ENCODE measurements at places on chromosomes 2 and 18. TPM values are rescaled to one million over a fixed set of nuclear protein-coding genes. Genes with fewer than 3 reads are reported as not detected.

Gene TNFAIP6
- polyA plus RNA-seq: 1.7 TPM

Gene BMPR2
- 52.8 TPM for polyA plus RNA-seq

Gene SPP2
- polyA plus RNA-seq: not detected

Gene SYT4
- polyA plus RNA-seq: 0.34 TPM

Gene IL36B
- not detected for polyA plus RNA-seq

GRCh38 chr18:7572822-7573221 lies 5.7 kb downstream of the PTPRM start:
- DNase-seq: no peak

- no peak for DNase-seq
These were observed 61.0 kb downstream of the MBD2 start for GRCh38 chr18:54163453-54163852.

DNA sequence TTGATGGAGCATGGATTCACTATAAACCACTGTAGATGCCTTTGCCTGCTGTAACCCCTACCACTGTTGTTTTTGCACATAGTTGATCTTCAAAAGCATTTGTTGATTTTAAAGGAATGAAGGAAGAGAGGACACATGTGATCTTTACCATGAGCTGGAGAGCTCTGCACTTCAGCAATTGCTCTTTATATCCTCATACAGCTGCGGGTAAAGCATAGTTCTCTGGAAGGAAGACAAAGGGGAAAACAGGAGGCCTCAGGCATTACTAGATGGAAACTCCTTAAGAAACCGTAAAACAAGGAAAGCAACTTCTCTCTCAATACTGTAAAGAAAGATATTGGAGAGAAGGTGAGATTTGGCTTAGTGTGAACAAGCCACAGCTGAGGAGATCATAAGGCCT lies 60.6 kb downstream of the SCG2 start:
- DNase-seq: no peak

DNA sequence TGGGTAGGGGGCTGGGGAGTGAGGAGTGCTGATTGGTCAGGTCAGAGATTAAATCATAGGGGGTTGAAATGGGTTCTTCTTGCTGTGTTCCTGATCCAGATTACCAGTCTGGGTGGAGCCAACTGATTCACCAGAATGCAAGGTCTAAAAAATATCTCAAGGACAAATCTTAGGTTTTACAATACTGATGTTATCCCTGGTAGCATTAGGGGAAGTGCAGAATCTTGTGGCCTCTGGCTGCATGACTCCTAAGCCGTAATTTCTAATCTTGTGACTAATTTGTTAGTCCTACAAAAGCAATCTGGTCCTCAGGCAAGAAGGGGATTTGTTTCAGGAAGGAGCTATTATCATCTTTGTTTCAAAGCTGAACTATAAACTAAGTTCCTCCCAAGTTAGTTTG lies 289.2 kb upstream of the KYNU start:
- DNase-seq: no peak

GRCh38 chr18:13987956-13988355 lies 72.6 kb upstream of the MC2R start:
- no peak for DNase-seq

GRCh38 chr2:226030788-226031646 lies 631.5 kb downstream of the NYAP2 start:
- DNase-seq: peak; percentile 72

- DNase-seq: no peak
These were observed 391.7 kb upstream of the CYRIA start for GRCh38 chr2:17057109-17058017.

DNA sequence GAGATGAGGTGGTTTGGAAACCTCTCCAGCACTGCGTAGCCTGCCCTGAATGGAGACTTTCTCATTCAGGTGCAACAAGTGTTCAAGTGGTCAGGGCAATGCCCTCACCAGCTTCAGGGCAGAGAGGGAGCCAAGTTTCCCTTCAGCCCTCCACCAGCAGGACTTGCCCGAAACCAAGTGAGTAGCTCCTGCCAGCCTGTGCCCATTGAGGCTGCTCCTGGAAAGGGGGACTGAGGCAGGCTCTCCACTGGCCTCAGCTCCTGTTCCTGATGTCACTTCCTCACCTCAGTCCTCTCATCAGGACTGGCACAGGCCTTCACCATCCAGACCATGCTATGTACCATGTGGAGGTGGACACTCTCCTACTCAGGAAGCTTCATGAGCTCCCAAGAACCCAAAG lies 94.6 kb downstream of the CELF4 start:
- DNase-seq: no peak

- DNase-seq: no peak
These were observed 80.7 kb downstream of the MARCO start for GRCh38 chr2:119022678-119023077.

DNA sequence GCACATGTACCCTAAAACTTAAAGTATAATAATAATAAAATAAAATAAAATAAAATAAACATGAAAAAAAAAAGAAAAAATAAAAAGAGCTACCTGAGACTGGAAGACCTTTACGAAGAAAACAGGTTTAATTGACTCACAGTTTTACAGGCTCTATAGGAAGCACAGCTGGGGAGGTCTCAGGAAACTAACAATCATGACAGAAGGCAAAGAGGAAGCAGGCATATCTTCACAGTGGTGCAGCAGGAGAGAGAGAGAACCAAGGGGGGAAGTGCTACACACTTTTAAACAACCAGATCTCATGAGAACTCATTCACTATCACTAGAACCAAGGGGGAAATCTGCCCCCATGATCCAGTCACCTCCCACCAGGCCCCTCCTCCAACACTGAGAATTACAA lies 379.3 kb upstream of the VWC2L start:
- DNase-seq: no peak

GRCh38 chr2:72991980-72992733 lies 74.8 kb downstream of the EMX1 start:
- no peak for DNase-seq

DNA sequence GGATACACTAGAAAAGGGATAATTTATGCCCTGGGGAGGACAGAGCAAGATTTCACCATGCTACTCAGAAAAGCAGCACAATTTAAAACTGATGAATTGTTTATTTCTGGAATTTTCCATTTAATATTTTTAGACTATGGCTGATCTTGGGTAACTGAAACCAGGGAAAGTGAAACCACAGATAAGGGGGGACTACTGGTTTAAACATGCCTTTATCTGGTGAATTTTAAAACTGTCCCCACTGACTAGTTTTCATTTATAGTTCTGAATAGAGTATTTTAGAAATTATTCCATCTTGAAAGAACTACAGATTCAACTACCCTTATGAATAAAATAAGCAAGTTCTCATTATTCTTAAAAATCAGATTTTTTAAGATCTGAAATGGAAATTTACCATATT lies 15.0 kb downstream of the NFU1 start:
- no peak for DNase-seq

GRCh38 chr2:128469203-128469602 lies 150.5 kb upstream of the HS6ST1 start:
- DNase-seq: no peak

GRCh38 chr2:150400849-150401248 lies 86.6 kb downstream of the RND3 start:
- no peak for DNase-seq

DNA sequence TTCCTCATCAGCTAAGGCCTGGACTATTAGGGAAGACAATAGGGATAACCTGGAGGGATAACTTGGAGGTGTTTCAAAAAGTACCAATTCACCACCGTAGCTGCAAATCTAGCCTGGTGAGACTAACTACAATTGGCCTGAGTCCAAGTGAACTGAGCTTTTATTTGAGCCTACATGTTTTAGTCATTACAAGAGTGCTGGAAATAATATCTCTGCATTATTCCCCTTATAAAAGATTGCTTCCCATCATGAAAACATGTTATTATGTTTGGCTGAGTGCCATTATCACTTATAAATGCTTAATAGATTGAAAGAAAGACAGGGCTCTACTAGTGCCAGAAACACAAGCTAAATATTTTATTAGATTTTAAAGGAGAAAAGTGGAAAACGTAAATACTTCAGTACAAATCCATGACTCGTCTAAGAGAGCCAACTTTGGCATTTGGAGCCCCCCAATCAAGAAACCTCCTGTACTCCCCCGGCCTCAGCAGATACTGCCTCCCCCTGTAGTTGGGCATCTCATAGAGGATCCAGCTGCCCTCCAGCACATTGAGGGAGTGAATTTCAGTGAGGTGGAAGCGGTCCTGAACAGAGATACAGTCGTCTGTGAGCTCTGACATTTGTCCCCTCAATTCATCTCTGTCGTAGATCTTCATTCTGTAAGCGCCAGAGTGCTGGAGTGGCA lies 3.6 kb downstream of the CRYGB start:
- DNase-seq: no peak

Data from right renal pelvis (tissue), 4 donors.